ENCODE measurements at places on chromosomes 16 and 17.

DNA sequence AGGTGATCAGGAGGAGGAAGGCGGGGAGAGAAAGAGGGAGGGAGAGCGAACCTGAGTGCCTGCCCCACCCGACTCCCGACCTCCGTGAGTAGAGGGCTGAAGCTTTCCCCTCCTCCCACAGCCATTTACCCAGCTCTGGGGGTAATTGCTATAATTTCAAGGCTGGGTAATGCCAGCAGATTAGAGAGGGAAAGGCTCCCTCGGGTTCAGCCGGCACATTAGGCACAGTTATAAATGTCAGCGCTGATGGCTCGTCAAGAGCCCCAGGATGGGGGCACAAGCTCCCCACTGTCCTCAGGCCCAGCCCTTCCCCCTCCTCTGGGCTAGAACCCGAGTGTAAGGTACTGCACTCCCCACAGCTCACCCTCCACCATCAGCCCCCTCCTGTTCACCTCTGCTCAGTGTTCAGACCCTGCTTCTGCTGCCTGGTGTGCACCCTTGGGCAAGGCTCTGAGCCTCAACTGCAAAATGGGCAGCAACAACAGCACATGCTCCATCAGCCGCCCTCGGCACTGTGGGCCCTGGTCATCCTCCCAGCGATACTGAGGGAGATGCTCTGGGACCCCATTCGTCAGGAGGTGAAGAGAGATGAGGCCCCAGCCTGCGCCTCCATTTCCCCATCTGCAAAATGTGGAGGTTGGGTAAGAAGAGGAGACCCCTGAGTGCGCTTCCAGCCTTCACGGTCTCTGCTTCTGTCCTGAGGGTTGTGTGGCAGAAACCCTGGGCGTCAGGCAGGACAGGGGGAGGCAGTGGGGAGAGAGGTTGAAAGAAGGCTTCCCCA lies 77.2 kb downstream of the NT5M start:
- DNase-seq: no peak

- DNase-seq: no peak
Measured at GRCh38 chr17:63023049-63023448, 57.0 kb downstream of the TANC2 start.

- DNase-seq: no peak
Measured at GRCh38 chr16:9053006-9053601, 38.3 kb upstream of the HAPSTR1 start.

GRCh38 chr16:74726716-74727115 lies 26.1 kb upstream of the MLKL start:
- DNase-seq: no peak

DNA sequence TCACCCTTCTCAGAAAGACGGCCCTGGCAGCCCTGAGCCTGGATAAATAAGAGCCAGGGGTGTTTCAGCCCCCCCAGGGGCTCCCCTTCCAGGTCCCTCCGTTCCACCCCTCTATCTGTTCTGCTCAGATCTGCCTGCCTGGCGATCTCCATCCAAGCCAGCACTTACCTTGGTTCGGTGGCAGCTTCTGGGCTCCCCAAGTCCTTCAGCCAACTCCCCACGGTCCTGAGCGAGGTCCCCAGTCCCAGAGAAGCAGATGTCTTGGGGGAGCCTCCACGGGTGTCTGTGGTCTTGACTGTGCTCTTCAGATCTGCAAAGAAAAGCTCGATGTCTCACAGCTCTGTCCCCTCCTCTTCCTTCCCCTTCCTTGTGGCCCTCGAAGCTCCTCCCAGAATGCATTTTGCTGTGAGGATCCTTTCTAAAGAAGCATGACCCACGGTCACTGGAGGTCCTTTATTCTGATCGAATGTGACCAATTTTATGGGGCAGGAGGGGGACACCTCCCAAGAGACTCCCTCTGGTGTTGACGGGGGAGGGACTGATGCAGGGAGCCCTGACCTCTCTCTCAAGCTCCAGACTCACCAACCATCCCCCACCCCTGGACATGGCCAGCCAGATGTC lies at the start of gene PIK3R6:
Gene PIK3R6, minus strand, starts transcription at position 314 of the 621 bp plus-strand sequence. CDS start 17,880 bp downstream, outside the sequence.
- DNase-seq: no peak

GRCh38 chr17:78979780-78980623 lies at the start of gene LGALS3BP:
LGALS3BP (minus strand) TSS chr17:78979923; CDS start chr17:78977191, 2,732 bp downstream.
- DNase-seq: no peak

GRCh38 chr17:78168903-78169793 lies 767 bp downstream of the SYNGR2 start:
- no peak for DNase-seq

- DNase-seq: no peak
Measured at GRCh38 chr16:87971933-87972332, 20.7 kb downstream of the BANP start.

DNA sequence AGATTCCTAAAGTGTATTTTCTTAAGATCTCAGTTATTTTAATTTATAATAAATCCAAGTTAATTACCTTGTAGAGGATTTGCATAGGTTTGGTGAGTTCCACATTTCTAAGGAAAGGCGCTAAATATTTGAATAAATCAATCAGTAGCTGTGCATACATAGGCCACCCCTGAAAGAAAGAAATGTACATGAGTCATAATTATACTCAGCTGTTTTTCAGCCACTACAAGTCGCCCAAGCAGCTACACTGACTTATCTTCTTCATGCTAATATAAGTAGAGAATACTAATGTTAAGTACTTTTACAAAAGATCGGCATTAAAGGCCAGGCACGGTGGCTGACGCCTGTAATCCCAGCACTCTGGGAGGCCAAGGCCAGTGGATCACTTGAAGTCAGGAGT lies 14.9 kb downstream of the SETD6 start:
- no peak for DNase-seq

- no peak for DNase-seq
Measured at GRCh38 chr17:55395803-55396505, 25.7 kb downstream of the MMD start.

- DNase-seq: no peak
Measured at GRCh38 chr16:82079892-82080291, 44.8 kb downstream of the HSD17B2 start.

- DNase-seq: no peak
Measured at GRCh38 chr17:39144416-39144840, 7.0 kb downstream of the PLXDC1 start.

DNA sequence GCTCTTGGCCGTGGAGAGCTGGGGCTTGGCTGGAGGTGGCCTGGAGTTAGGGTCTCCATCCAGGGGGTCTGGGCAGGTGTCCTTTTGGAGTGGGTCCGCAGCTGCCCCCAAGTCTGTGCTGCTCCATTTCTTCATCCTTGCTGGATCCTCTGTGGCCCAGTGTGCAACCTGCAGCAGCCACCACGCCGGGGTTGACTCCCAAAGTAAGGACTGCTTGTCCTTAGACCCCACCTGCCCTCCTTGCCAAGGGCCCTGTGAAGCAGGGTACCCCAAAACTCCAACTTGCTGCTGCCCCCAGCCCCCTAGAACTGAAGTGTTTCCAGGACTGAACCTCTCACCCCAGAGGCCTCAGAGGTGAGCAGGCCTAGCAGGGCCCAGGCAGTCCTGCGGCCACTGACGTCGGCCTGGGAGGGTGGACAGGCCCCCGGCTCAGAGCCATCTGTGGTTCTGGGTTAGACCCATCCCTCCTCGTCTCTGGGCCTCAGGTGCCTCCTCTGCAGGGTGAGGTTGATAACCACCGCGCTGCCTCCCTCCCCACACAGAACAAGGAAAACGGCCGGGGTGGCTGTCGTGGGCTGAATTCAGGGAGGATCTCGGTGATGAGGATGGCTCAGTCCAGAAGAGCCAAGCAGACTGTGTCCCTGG lies 16.9 kb downstream of the TRPV1 start:
- DNase-seq: no peak

DNA sequence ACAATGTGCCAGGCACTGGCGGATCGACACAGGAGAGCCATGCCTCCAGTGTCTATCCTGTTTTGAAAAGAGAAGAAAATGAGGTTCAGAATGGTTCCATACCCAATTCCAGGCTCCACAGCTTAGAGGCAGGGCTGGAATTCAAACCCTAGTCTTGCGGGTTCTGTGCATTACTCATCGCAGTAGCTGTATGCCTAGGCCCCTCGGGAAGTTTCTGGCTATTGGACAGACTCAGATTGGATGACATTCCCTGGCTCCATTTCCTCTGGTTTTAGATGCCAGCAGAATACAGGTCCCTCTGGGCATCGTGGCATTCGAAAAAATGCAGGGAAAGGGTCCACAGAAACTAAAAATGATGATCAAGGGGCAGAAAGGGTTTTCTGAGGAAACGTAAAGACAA lies 184.7 kb downstream of the COPRS start:
- no peak for DNase-seq

- no peak for DNase-seq
Measured at GRCh38 chr16:2237493-2238149, 1.4 kb downstream of the DNASE1L2 start.

DNA sequence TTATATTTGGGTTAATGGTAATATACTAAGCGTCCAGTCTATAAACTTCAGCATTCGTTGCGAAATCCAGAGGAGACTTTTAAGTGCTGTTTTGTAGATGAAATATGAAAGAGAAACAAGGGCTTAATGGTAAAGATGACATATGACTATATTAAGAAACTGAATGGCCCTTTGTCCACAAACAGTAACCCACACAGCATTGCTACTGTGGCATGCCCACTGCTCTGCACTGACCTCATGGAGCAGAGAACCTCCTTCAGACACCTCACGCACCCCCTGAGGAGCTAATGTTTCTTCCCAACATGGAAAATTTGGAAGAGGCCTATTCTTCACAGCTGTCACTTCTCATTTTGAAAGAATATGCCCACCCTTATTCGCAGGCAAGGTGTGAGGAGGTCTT lies 26.7 kb downstream of the ASPA start:
- DNase-seq: no peak

DNA sequence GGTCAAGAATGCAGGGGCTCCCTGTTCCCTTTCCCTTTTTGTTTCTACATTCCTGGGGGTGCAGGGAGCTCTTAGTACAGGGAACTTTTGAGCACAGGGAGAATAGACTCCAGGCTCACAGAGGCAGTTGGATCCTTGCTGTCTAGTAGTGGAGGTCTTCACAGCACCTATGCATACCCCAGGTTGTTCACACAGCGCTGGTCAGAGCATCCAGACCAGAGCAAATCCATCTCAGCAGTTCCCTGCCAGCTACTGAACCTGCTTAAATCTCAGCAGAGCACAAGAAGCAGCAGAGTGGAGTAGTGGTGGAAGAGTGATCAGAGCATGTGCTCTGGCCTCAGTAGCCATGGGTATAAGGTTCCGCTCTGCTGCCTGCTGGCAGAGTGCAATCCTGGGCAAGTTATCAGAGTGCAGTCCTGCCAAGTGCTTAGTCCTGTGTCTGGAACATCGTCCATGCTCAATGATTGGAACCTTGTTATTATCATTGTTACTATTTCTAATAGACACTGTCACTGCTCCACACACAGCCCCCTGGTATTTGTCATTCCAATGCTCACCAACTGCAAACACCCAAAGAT lies 220.4 kb downstream of the CBLN1 start:
- DNase-seq: no peak

DNA sequence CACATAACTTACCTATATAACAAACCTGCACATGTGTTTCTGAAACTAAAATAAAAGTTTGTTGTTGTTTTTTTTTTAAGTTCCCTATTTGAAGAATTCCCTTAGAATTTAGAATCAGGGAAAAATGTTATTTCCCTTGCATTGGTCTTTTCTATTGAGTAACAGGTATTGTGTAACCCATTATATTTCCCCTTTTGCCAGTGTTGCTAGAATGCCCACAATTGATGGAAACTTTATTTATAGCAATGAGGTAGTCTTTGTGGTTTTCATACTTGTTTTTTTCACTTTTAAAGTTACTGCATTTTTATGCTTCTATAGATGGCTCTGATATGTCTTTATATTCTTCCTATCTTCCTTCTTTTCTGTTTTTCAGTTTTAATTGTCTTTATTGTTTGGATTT lies 3.9 kb downstream of the NLRP1 start:
- no peak for DNase-seq

- DNase-seq: no peak
Measured at GRCh38 chr17:76420356-76421043, 32.5 kb downstream of the UBE2O start.

DNA sequence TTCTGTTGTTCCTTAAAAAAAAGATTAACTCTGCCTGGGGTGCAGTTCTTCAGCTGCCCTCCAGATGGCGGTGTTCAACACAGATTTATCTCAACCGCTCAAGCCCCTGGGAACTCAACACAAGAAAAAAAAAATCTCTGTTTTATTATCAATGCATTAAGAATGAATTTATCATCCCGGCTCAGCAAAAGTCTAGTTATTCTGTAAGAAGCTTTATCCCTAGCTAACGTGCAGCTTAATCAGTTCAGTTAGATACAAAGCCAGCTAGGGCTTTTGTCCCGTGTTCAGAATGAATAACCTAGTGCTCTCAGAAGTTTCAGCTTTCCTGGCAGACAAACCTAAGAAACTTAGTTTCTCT lies 475.9 kb upstream of the CCL2 start:
- peak; percentile 24 for DNase-seq

DNA sequence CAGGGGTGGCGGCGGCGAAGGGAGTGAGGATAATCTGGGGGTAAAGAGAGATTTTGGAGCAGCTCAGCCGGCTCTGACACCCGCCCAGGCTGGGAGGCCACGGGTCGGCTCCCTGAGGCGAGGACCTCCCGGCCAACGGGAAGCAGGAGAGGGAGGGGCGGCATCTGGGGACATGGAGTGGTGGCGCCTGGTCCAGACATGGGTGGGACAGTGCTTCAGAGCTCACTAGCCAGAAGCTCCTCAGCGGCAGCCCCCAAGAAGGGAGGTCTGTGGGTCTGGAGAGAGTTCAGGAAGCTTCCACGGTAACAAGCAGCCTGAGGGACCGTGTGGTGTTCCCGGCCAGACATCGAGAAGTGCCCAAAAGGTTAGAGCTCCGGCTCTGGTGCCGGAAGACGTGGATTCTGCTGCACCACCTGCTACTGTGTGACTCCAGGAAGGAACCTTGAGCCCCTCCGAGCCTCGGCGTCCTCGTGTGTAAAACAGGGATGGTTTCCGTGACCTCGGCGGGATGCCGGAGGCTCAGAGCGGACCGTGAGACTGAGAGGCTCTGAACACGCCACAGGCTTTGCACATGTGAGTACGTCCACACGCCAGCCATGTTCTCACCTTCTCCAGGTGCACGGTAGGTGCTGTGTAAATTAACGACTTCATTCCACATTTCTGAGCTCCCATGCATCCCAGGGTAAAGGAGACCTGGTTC lies 56.9 kb downstream of the TIMM22 start:
- no peak for DNase-seq

DNA sequence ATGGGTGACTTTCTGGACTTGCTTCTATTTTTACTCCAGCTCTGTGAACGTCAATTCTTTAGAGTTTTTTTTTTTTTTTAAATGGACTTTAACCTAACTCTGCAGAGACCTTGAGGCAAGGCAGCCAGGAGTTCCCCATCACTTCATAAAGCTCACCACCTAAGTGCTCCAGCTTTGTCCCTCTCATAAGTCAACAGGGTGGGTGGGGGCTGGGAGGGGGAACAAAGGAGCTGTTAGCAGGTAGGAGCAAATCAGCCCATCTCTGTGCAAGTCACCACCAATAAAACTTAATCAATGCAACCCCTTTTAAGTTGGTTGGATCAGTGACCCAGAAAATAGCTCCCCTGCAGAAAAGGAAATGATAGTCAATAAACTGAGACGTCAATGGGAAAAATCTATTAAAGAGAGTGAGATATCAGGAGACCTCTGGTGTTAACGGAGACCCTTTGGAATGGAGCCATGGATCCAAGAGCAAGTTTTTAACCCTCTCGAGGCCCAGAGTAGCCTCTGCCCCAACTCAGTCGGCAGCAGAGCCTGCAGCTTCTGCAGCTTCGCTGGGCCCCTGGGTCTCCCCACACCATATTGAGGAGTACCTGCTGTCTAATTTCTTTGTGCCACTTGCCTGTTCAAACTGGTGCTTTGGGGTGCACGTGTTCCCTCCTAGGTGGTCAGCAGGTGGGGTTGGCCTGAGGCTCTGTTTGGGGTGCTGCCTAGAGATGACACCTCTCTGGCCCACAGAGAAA lies 27.6 kb upstream of the ETV4 start:
- DNase-seq: no peak

GRCh38 chr16:68506331-68507053 lies 32.6 kb upstream of the ZFP90 start:
- no peak for DNase-seq
